ENCODE measurements at places on chromosomes 7 and 10.

GRCh38 chr10:116490028-116490662 lies 55.6 kb upstream of the PNLIP start:
- DNase-seq: no peak

- no peak for DNase-seq
These were observed 39.3 kb downstream of the SPDYE5 start for GRCh38 chr7:75531359-75531821.

GRCh38 chr7:34320926-34321661 lies 336.9 kb upstream of the NPSR1 start:
- DNase-seq: no peak

DNA sequence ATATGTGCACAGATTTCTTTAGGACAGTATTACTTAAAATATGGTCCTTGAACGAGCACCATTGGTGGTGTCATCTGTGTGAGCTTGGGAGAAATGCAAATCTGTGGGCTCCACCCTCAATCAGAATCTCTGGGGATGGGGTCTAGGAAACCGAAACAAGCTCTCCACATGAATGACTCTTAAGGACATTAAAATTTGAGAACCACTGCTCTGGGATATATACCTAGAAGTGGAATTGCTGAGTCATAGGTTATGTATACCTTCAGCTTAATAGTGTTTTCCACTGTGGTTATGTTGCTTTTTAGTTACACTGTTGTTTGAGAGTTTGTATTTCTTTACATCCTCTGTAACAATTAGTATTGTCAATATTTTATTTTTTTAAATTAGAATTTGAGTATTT lies 24.0 kb downstream of the ZNRF2 start:
- DNase-seq: no peak

DNA sequence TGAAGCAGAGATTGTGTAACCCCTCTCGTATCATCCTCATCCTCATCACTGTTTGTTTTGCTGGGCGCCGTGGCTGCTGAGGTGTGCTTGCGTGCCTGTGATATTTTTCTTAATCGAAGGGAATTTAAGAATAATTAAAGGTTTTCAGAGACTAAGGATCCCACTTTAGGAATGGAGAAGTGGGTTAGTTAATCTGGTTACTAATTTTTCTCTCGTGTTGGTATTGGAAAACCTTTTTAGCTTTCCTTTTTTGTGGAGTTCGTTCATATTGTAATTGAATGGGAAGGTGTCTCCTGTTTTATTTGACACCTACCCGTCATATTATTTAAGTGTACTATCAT lies 1.3 kb downstream of the UBN2 start:
- no peak for DNase-seq

Measured in stimulated activated CD4-positive, alpha-beta T cell treated with anti-CD3 and anti-CD28 coated beads, Interleukin-15, amount 100 ng/mL, for 1 hour (primary cell).